ENCODE measurements at places on chromosomes 6 and 20. TPM values are rescaled to one million over a fixed set of nuclear protein-coding genes. Genes with fewer than 3 reads are reported as not detected.

GRCh38 chr6:44030812-44031454, 96.3 kb downstream of the MRPL14 start:
- no peak for DNase-seq

- no peak for DNase-seq
These were observed 5.6 kb downstream of the HTR1E start for GRCh38 chr6:86942769-86943516.

DNA sequence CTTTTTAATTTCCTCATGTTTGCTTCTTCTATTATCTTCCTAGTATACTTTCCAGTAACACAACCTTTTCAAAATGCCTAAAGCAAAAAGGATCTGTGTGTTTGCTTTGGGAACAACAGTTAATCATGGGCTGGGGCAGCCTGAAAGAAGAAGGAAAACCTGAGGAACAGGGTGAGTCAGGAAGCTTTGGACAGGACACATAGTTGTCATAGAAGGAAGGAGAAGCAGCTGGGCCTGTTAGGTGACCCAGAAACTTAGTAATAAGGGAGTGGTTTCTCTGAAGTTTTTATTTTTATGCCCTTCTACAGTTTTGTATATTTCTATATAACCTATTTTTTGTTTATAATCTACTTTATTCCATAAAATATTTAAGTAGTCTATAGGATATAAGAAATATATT, 61.4 kb downstream of the CD24 start:
- no peak for DNase-seq

GRCh38 chr6:19299129-19299528, 538.0 kb upstream of the ID4 start:
- no peak for DNase-seq

GRCh38 chr20:49297605-49298530, 20.0 kb upstream of the ZNFX1 start:
- no peak for DNase-seq

DNA sequence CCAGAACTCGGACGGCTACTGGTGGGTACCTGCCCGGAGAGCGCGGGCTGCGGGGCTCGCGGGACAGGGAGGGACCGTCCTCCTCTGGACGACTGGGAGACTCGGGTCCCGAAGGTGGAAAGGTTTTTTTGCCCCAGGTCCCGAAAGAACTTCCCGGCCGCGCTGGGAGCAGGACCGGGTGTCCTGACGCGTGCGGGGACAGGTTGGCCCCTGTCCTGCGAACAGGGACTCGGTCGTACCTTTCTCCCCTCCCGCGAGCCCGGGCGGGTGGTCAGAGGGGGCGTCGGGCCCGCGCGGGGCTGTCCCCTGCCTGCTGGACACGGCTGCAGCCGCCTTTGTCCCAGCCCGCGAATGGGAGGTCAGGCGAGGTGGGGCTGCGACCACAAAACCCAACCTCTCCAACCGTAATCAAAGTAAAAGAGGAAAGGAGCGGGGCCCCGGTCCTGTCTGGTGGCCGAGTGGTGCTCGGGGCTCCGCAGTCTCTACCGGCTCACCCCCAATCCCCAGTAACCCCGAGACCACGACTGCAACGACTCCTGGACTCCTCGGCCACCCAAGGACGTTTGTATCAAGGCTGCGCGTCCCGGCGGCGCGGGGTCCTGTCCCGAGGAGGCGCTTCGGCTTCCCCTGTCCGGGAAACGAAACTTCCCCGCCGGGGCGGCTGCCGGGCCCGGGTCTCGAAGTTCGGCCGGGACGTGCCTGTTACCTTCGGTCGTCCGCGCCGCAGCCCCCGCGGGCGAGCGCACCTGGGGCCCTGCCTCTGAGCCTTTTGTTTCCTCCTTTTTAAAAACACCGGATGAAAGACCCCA, 798 bp downstream of the DSP start:
- DNase-seq, result peak; percentile 34

GRCh38 chr6:116335612-116336215, 35.0 kb upstream of the DSE start:
- no peak for DNase-seq

DNA sequence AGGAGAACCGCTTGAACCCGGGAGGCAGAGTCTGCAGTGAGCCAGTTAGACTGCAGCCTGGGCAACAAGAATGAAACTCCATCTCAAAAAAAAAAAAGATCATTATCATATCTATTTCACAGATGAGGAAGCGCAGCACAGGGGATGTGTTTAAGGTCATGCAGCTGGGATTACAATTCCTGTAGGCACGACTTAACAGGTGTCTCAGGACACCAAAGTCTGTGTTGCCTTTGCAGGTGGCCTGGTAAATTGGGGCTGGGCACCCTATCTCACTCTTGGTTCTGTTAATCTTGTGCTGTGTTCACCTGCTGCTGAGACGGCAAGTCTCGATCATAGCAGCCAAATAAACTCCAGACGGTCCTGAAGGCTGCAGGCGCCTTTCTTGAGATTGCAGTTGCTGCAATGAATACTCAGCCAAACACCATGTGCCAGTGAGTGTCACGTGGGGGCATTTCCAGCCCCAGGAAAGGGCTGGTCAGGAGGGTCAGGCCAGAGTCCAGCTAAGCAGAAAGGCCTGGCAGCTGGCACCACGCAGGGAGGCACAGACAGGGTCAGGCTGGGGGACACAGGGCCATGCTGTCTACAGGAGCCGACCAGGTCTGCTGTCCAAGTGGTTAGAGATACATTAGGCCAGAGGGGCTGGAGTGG, 55.8 kb downstream of the FGD2 start:
- peak; percentile 50 for DNase-seq

DNA sequence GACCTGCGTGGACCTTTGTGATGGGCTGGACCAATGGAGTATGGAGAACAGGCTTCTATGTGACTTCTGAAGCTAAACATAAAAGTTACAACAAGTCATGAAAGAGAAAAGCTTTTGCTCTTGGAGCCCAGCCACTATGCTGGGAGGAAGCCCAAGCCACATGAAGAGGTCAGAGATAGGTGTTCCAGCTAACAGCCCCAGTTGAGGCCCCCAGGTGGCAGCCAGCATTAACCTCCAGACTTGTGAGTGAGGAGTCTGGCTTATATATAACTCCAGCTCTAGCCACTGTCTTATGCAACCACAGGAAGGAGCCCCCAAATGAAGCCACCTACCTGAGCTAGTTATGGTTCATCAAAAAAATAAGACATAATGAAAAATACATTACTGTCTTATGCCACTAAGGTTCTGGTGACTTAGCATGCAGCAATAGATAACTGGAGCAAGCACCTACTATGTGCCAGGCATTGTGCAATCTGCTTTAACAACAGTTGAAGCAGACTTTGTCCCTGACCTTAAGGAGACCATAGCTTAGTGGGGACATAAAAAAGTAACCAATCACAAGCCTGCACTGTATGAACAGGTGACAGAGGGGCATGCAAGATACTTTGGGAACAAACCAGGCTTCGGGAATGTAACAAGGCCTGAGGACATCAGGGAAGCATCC, 599.6 kb downstream of the PTPRT start:
- no peak for DNase-seq

- no peak for DNase-seq
These were observed 474.1 kb downstream of the RNF144B start for GRCh38 chr6:18861204-18861603.

- no peak for DNase-seq
These were observed 151.2 kb downstream of the PDE10A start for GRCh38 chr6:165511807-165512206.

DNA sequence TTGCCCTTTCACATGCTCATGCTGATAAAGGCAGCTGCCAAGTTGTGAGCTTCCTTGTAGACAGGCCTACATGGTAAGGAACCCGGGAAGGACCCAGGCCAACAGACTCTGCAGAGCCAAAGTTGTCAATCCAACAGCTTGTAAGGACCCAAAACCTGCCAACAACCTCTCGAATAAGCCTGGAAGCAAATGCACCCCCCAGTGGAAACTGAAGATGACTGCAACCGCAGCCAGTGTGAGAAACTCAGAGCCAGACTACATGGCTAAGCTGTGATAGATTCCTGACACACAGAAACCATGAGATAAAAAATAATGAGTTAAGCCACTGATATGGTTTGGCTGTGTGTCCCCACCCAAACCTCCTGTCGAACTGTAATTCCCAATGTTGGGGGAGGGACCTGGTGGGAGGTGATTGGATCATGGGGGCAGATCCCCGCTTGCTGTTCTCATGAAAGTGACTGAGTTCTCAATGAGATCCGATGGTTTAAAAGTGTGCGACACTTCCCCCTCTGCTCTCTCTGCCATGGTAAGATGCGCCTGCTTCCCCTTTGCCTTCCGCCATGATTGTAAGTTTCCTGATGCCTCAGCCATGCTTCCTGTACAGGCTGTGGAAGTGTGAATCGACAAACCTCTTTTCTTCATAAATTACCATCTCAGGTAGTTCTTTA, 18.8 kb upstream of the CLPSL2 start:
- DNase-seq, result no peak

DNA sequence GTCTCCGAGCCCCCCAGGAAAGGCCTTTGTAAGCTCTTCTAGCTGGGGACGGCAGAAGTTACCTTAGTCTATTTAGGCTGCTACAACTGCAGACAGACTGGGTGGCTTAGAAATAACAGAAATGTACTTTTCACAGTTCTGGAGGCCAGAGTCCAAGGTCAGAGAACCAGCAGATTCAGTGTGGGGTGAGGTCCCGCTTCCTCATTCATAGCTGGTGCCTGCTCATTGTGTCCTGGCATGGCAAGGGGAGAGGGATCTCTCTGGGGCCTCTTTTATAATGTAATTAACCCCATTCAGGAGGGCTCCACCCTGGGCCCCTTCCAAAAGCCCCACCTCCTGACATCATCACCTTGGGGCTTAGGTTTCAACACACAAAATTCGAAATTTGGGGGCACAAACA, 315.1 kb downstream of the CDH4 start:
- no peak for DNase-seq

DNA sequence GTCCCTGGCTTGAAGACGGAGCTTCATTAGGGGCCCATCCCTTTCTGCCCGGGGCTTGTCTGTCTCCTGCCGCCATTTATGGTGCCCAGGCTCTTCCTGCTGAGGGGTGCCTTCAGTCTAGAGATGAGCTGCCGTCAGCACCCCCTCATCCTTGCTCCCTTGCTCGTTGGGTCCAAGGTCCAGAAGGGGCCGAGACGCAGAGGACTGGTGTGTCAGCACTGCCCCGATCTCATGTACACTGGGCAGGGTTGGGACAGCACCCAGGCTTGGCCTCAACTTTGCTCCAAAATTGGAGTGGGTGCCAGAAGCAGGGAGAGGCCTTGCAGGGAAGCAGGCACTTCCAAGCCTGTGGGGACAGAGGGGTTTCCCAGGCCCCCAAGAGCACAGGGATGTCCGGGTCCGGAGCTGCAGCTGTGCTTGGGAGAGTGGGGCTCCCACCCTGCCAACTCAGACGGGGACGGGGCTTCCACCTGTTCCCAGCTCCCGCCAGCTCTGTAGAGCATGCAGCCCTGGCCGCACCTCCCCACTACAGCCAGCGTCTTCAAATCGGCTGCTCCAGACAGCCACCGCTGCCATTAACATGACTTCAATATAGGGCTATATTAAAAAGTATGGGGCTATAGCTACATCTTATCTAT, 488.8 kb downstream of the TENT5A start:
- DNase-seq, result no peak

Gene TMEM170B
- total RNA-seq, result 5.7 TPM

Gene AIF1
- 37.4 TPM for total RNA-seq

Gene CCN5
- total RNA-seq, result 25.1 TPM

Gene BPIFB1
- total RNA-seq, result not detected

Gene DEFB132
- total RNA-seq, result 0.32 TPM

Gene NKX2-4
- not detected for total RNA-seq

Gene EDN1
- total RNA-seq, result 2.7 TPM

Gene FABP7
- 0.21 TPM for total RNA-seq

Gene TGM3
- not detected for total RNA-seq

Gene ARFGEF3
- total RNA-seq, result 1.4 TPM

Gene KCNQ5
- 0.44 TPM for total RNA-seq

Gene DPM1
- total RNA-seq, result 31.2 TPM
